ENCODE measurements at places on chromosomes 13 and 19.

- peaks cover 26% of the 10 kb centered on the region for H3K36me3 ChIP-seq
- no peak for ATAC-seq
- H3K4me3 ChIP-seq, result no peak overlapping the region
- peaks cover 5% of the 10 kb centered on the region for H3K27me3 ChIP-seq
These were observed 13.6 kb downstream of the HAS1 start for GRCh38 chr19:51710163-51710562.

DNA sequence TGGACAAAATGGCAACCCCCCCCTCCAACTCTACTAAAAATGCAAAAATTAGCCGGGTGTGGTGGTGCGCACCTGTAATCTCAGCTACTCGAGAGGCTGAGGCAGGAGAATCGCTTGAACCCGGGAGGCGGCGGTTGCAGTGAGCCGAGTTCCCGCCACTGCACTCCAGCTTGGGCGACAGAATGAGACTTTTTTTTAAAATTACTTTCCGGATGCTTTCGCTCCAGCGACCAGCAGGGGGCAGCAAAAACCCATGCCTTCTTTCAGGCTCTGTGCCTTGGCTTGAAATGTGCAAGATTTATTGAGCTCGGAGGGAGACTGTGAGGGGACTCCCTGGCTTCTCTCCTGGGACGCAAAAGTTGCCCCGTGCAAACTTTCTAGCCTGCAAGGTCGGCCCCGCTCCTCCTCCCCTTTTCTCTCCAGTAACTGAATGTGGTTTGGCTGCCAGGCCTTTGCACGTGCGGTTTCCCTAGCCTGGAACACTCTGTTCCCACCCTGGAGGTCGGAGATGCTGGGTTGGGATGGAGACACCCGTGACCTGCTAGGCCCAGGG is 61.4 kb upstream of the NFIC start:
- H3K4me3 ChIP-seq, result no peak overlapping the region
- no peaks in the 10 kb centered on the region for H3K36me3 ChIP-seq
- H3K27me3 ChIP-seq, result peaks cover 11% of the 10 kb centered on the region
- no peak overlapping the region for H3K27ac ChIP-seq
- ATAC-seq, result peak; percentile 46

GRCh38 chr13:113345486-113345885 is 18.4 kb downstream of the GRTP1 start:
- no peak overlapping the region for H3K4me3 ChIP-seq
- no peaks in the 10 kb centered on the region for H3K4me1 ChIP-seq
- H3K36me3 ChIP-seq, result no peaks in the 10 kb centered on the region
- no peak for ATAC-seq
- no peaks in the 10 kb centered on the region for H3K27me3 ChIP-seq
- no peak overlapping the region for H3K27ac ChIP-seq

GRCh38 chr13:113528813-113529180 is 38.3 kb upstream of the DCUN1D2 start:
- H3K27ac ChIP-seq, result no peak overlapping the region
- H3K4me3 ChIP-seq, result no peak overlapping the region
- no peaks in the 10 kb centered on the region for H3K27me3 ChIP-seq
- ATAC-seq, result no peak

- no peak overlapping the region for H3K4me3 ChIP-seq
- no peak for ATAC-seq
- H3K27me3 ChIP-seq, result peaks cover 20% of the 10 kb centered on the region
These were observed 16.3 kb upstream of the IGSF23 start for GRCh38 chr19:44597131-44597491.

DNA sequence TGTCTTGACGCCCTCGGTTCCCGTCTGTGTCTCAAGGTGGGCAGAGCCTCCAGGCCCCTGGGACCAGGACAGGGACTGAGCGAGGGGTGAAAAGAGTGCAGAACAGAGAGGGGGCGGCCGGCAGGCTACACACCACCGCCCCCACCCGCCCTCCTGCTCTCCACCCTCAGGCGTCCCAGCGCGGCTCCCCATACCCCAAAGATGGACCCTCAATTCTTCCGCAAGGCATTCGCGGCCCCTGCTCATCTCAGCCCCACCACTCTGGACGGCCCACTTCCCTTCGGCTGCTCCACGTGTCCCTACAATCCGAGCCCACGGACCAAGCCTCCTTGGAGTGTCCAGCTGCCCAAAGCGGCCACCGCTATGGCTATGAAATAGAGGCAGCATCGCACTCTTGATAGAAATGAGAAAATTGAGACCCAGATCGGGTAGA is 1.8 kb downstream of the KLF16 start:
- H3K27ac ChIP-seq, result peak overlapping the region; percentile 94
- ATAC-seq, result no peak
- peaks cover 6% of the 10 kb centered on the region for H3K36me3 ChIP-seq
- no peaks in the 10 kb centered on the region for H3K4me1 ChIP-seq

DNA sequence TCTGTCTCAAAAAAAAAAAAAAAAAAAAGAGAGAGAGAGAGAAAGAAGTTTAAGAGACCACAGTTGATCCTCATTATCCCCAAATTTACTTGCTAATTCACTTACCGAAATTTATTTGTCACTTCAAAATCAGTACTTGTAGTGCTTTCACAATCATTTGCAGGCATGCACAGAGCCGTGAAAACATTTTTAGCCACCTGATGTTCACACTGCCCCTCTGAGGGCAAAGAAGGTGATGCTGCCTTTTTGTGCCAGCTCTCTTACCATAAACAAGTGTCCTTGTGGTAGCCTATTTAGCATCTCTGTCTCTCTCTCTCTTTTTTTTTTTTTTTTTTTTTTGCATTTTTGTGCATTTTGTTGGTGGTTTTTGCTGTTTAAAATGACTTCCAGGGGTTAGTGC is 24.1 kb upstream of the CASP14 start:
- no peak overlapping the region for H3K27ac ChIP-seq
- no peak for ATAC-seq
- H3K27me3 ChIP-seq, result peaks cover 8% of the 10 kb centered on the region
- no peak overlapping the region for H3K4me3 ChIP-seq
- no peaks in the 10 kb centered on the region for H3K36me3 ChIP-seq

DNA sequence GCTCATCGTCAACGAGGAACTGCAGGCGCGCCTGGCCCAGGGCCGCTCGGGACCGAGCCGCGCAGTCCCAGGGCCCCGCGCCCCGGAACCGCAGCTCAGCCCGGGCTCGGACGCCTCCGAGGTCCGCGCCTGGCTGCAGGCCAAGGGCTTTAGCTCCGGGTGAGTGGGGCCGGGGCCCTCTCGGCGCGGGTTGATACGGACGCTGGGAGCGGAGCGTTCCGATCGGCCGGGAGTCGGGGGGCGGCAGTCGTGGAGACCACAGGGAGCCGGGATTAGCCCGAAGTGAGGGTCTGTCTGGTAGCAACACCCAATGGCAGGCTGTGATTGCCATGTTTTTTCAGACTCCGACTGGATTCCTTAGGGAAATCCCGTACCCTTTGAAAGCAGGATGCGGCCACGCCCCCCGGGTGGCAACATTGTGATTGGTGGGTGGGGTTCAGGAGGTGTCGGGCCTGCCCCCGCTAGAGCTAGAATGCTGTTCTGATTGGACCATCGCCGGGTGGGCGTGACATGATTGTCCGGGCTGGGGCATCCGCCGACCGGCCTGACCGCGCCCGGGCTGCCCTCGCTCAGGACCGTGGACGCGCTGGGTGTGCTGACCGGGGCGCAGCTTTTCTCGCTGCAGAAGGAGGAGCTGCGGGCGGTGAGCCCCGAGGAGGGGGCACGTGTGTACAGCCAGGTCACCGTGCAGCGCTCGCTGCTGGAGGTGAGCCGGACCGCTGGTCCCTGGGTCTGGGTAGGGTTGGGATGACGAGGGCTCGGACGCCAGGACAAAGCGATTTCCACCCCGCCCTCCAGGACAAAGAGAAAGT is 11.3 kb downstream of the EPS8L1 start:
- H3K36me3 ChIP-seq, result peaks cover 32% of the 10 kb centered on the region
- peak; percentile 66 for ATAC-seq
- peaks cover 27% of the 10 kb centered on the region for H3K27me3 ChIP-seq
- H3K4me3 ChIP-seq, result peak overlapping the region; percentile 65
- H3K4me1 ChIP-seq, result peaks cover 11% of the 10 kb centered on the region
- H3K27ac ChIP-seq, result no peak overlapping the region

GRCh38 chr19:40755248-40755624 is 4.2 kb downstream of the SNRPA start:
- peak overlapping the region; percentile 97 for H3K4me3 ChIP-seq
- H3K36me3 ChIP-seq, result peaks cover 99% of the 10 kb centered on the region
- peaks cover 33% of the 10 kb centered on the region for H3K4me1 ChIP-seq
- peak overlapping the region; percentile 86 for H3K27ac ChIP-seq
- H3K27me3 ChIP-seq, result no peaks in the 10 kb centered on the region

DNA sequence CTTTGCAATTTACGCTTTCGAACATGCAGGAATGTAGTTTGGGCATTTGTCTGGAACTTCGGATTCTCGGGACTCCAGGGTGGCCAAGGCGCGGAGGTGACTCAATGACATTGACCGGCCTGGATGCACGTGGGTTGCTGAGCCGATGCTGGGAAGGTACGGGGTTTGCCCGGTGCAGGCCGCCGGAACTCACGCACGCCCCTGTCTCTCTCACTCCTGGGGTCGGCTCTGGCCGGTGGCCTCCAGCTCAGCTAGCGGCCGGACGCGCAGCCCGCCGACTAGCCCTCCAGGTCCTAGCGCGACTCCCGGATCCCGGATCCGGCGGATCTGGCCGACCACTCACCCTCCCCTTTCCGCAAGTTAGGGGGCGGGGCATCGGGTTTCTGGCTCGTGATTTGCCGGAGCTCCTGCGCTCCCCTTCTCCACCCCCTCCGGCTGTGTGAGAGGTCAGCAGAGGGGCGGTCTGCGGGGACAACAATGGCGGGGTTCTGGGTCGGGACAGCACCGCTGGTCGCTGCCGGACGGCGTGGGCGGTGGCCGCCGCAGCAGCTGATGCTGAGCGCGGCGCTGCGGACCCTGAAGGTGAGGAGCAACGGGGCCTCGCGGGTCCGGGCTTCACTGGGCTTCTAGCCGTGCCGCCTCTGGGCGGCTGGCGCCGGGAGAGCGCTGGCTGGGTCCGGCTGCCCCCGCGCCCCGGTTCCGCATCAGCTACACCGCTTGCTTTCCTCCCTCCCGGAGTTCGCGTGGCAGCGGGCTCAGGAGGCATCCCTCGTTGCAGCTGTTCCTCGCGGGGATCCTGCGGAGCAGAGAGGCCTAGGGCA is at the start of gene PCCA:
Gene PCCA (plus strand): TSS at position 450 of the 821 bp plus-strand sequence. CDS start 28 bp downstream, at position 478.
- ATAC-seq, result peak; percentile 87
- H3K27ac ChIP-seq, result peak within 1 kb of the TSS; percentile 86
- H3K4me1 ChIP-seq, result peaks cover under 1% of the 10 kb centered on the region
- peak within 1 kb of the TSS; percentile 96 for H3K4me3 ChIP-seq
- H3K27me3 ChIP-seq, result no peaks in the 10 kb centered on the region
- H3K36me3 ChIP-seq, result no peaks in the 10 kb centered on the region

GRCh38 chr13:108212886-108213285 is 2.5 kb downstream of the LIG4 start:
- no peaks in the 10 kb centered on the region for H3K4me1 ChIP-seq
- H3K36me3 ChIP-seq, result peaks cover 35% of the 10 kb centered on the region
- H3K27ac ChIP-seq, result no peak overlapping the region
- ATAC-seq, result no peak
- no peak overlapping the region for H3K4me3 ChIP-seq

- no peaks in the 10 kb centered on the region for H3K27me3 ChIP-seq
- H3K4me3 ChIP-seq, result no peak overlapping the region
- no peak for ATAC-seq
- no peaks in the 10 kb centered on the region for H3K4me1 ChIP-seq
- no peak overlapping the region for H3K27ac ChIP-seq
- H3K36me3 ChIP-seq, result peaks cover 14% of the 10 kb centered on the region
These were observed 26.3 kb downstream of the SIPA1L3 start for GRCh38 chr19:37932985-37933936.

- peaks cover 54% of the 10 kb centered on the region for H3K4me1 ChIP-seq
- no peak overlapping the region for H3K27ac ChIP-seq
- H3K27me3 ChIP-seq, result no peaks in the 10 kb centered on the region
- ATAC-seq, result no peak
These were observed 52.8 kb downstream of the ELF1 start for GRCh38 chr13:40966298-40966697.

DNA sequence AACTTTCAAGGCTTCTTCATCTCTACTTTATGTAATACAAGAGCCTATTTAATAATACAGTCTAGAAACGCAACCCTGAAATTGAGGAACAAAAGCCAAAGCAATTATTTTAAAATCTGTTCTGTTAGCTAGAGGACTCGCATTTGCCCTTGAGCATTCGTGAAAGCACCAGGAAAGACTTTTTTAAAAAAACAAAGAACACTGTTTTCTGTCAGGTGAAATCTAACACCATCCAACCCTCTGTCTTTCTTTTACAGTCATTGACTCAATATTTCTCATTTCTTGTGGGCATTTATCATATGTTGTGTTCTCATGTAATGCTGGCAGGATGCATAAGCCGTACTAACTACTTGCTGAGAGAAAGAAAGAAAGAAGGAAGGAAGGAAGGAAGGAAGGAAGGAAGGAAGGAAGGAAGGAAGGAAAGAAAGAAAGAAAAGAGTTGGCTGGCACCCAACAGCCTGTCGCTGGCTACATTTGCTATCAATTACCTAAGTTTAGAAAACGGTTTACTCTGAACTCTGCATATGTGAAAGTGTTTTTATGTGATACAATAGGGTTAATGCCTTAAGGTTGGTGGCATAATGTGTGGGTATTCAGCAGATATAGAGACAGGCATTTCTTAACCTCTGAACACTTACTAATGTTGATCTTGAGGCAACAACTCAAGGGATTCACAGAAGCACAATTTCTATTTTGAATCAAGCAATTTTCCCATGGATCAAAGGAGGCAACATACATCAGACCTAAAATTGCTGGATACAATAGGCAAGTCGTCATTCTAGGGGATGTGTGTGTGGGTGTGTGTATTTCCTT is 445.4 kb downstream of the DCT start:
- H3K36me3 ChIP-seq, result no peaks in the 10 kb centered on the region
- ATAC-seq, result no peak
- H3K4me3 ChIP-seq, result no peak overlapping the region
- H3K4me1 ChIP-seq, result no peaks in the 10 kb centered on the region

DNA sequence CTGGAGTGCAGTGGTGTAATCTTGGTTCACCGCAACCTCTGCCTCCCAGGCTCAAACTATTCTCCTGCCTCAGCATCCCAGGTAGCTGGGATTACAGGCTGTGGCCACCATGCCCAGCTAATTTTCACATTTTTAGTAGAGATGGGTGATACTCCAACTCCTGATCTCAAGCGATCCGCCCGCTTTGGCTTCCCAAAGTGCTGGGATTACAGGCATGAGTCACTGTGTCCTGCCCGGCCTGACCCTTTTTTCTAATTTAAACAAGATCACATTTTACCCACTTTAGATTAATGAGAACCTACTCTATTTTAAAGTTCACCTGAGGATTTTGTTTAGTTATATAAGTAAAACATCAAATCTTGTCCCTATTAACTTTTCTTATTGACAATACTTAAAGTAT is 91.8 kb upstream of the POSTN start:
- no peak for ATAC-seq
- H3K27ac ChIP-seq, result no peak overlapping the region
- no peaks in the 10 kb centered on the region for H3K27me3 ChIP-seq
- H3K36me3 ChIP-seq, result no peaks in the 10 kb centered on the region
